Naive thymus-derived CD8-positive, alpha-beta T cell (primary cell): ENCODE measurements at places on chromosomes 7 and 10.
A peak's percentile ranks its signal among the peaks of the same experiment; 100 is the strongest.

- no peak overlapping the region for H3K27ac ChIP-seq
- no peaks in the 10 kb centered on the region for H3K4me1 ChIP-seq
- DNase-seq, result no peak
- peaks cover 16% of the 10 kb centered on the region for H3K27me3 ChIP-seq
These were observed 49.3 kb upstream of the PCBD1 start for GRCh38 chr10:70937661-70938060.

DNA sequence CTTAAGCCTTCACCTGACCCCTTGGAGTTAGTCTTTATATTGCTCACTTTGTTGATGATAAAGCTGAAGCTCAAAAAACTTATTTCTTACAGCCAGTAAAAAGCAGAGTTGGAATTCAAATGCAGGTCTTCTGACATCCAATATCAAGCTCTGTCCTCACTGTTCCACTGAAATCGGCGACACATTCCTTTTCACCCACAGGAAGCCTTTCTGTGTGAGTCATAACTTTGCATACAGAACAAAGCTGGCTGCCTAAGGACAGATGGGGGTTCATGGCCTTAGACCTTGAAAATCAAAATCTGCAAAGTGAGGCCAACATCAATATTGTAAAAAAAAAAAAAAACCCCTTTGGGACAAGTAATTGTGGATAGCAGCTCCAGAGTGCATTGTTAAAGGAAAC lies 21.8 kb upstream of the AKR1B1 start:
- H3K27me3 ChIP-seq, result peaks cover 15% of the 10 kb centered on the region
- H3K36me3 ChIP-seq, result peaks cover 2% of the 10 kb centered on the region
- H3K4me1 ChIP-seq, result no peaks in the 10 kb centered on the region
- DNase-seq, result no peak

DNA sequence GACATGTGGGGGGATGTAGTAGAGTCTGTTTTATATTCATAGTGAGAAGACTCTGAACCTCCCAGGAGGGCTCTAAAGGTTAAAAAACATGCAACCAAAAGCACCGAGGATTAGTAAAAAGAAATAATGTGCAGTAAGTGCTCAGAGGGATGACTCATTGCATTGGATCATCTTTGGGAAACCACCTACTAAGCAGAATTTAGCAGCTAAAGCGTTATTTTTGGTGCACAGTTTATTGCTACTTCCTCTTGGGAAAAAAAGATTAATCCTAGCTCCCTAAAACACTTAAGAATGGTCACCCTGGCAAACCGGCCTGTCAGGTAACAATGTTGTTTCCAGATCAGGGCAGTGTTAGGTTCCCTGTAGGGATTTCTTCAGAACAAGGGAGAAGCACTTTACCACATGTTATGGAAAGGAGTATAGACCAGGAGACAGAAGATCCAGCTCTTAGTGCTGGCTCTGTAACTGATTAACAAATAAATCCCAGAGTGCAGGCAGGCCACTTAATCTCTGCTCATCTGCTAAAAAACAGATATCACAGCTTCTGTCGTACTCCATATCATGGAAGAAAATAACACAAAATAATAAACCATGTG lies 44.8 kb upstream of the FAM133B start:
- peak overlapping the region; percentile 24 for H3K4me3 ChIP-seq
- H3K36me3 ChIP-seq, result no peaks in the 10 kb centered on the region
- H3K27ac ChIP-seq, result no peak overlapping the region

DNA sequence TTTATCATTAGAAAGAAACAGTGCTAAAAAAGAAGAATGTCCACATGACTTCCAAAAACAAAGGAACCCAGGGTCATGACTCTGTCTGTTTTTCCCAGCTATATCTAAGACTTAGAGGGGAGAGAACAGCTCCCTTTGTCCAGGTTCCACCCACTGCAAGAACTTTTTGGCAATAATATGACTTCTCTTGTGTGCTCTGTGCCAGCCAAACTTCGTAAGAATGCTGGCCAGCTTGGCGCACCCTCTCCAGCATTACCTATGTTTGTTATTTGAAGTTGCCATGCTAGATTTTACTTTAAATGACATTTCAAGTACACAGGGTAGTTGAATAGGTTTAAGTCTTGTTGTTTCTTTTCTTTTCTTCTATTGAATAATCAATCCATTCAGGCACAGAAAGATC lies 371.4 kb downstream of the KCNMA1 start:
- peaks cover 44% of the 10 kb centered on the region for H3K4me1 ChIP-seq
- H3K27me3 ChIP-seq, result no peaks in the 10 kb centered on the region
- H3K4me3 ChIP-seq, result no peak overlapping the region
- H3K27ac ChIP-seq, result peak overlapping the region; percentile 63
- no peaks in the 10 kb centered on the region for H3K36me3 ChIP-seq
- DNase-seq, result no peak

DNA sequence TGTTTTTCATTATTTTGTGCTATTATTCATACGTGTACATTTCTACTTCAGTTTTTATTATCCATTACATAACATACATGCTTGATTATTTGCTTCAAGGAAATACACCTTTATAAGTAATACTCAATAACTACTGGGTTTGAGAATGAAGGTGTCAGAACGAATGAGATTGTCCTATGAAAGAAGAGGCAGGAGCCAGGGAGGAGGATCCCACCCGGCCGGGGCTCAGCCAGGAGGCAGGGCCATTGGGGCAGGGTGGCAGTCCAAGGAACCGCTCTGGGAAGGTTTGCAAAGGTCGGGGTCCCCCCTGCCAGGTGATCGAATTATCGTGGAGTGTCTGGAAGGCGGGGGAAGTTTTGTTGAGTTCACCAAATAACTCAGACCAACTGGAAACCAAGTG lies 9.1 kb downstream of the TRIM56 start:
- H3K27me3 ChIP-seq, result no peaks in the 10 kb centered on the region
- no peak overlapping the region for H3K4me3 ChIP-seq
- no peaks in the 10 kb centered on the region for H3K36me3 ChIP-seq
- peaks cover 34% of the 10 kb centered on the region for H3K4me1 ChIP-seq

GRCh38 chr10:62852961-62853702 lies 37.0 kb upstream of the EGR2 start:
- H3K36me3 ChIP-seq, result peaks cover 11% of the 10 kb centered on the region
- DNase-seq, result no peak
- peaks cover 3% of the 10 kb centered on the region for H3K4me1 ChIP-seq

GRCh38 chr7:50957855-50958254 lies 175.2 kb upstream of the GRB10 start:
- no peaks in the 10 kb centered on the region for H3K36me3 ChIP-seq
- no peak for DNase-seq
- no peak overlapping the region for H3K4me3 ChIP-seq
- no peaks in the 10 kb centered on the region for H3K27me3 ChIP-seq
- H3K4me1 ChIP-seq, result no peaks in the 10 kb centered on the region

DNA sequence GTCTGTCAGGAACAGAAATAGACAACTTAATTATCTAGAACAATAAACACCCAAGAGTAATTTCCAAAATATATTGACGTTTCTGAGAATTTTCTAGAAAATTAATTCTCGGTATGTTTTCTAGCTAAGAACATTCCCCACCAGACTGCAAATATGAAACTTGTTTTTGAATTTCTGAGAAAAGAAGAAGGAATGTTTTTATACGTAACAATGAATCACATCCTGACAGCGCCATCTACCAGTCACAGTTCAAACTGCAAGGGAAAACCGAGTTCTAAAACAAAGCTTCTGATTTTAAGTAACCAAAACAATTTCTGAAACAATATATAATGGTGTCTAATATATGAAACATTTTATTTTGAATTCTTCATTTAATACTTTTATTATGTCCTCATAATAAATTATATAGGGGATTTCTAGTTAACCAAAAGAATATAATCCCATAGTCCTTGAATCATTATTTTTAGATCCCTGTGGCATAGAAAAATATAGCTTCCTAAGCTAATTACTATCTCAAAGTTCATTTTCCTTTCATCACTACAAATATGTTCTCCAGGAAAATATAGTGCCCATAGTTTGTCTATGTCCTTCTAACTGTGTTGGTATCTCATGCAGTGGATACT lies 34.5 kb upstream of the MEOX2 start:
- no peaks in the 10 kb centered on the region for H3K27me3 ChIP-seq
- no peaks in the 10 kb centered on the region for H3K36me3 ChIP-seq
- no peaks in the 10 kb centered on the region for H3K4me1 ChIP-seq

DNA sequence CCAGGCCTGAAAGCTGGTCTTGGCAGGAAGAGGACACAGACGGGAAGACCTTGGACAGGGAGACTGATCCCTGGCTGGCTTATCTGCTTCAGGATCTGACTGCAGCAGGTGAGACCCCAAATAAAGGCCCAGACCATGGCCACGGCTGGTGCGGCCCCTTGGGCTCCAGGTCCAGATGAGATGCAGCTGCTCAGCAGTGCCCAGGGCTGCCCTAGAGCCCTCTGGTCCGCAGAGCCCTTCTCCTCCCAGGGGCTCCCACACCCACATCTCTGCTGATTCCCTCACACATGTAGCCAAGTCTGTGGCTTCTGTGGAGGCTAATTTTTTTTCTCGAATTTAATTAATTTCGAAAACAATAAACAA lies 46.3 kb downstream of the VIPR2 start:
- H3K4me1 ChIP-seq, result no peaks in the 10 kb centered on the region
- no peaks in the 10 kb centered on the region for H3K36me3 ChIP-seq
- H3K27me3 ChIP-seq, result no peaks in the 10 kb centered on the region
- no peak overlapping the region for H3K4me3 ChIP-seq
- H3K27ac ChIP-seq, result no peak overlapping the region

- peaks cover 5% of the 10 kb centered on the region for H3K36me3 ChIP-seq
- peaks cover 20% of the 10 kb centered on the region for H3K27me3 ChIP-seq
- H3K4me3 ChIP-seq, result peak overlapping the region; percentile 88
- peaks cover 23% of the 10 kb centered on the region for H3K4me1 ChIP-seq
- DNase-seq, result no peak
These were observed 988 bp upstream of the EN2 start for GRCh38 chr7:155456738-155457543.

GRCh38 chr10:54487743-54488142 lies 313.3 kb downstream of the PCDH15 start:
- H3K36me3 ChIP-seq, result no peaks in the 10 kb centered on the region
- no peak for DNase-seq

DNA sequence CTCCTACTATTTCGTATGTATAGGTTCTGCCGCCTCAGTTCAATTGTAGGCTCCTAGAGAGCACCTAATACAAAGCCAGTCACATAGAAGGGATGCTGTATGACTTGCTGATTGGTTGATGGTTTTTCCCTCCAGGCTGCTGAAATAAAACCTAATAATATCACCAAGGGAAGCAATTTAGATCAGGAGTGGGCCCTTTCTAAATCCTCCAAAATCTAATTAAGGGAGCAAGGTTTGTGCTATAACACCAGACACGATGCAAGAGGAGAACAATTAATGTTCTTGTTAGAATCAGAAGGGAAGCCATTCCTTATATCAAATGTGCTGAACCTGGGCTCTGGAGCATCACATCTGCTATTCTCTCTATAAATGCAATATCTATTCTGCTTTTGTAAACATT lies 42.0 kb upstream of the SLC13A1 start:
- no peaks in the 10 kb centered on the region for H3K4me1 ChIP-seq
- no peaks in the 10 kb centered on the region for H3K36me3 ChIP-seq
- DNase-seq, result no peak
- H3K4me3 ChIP-seq, result no peak overlapping the region

DNA sequence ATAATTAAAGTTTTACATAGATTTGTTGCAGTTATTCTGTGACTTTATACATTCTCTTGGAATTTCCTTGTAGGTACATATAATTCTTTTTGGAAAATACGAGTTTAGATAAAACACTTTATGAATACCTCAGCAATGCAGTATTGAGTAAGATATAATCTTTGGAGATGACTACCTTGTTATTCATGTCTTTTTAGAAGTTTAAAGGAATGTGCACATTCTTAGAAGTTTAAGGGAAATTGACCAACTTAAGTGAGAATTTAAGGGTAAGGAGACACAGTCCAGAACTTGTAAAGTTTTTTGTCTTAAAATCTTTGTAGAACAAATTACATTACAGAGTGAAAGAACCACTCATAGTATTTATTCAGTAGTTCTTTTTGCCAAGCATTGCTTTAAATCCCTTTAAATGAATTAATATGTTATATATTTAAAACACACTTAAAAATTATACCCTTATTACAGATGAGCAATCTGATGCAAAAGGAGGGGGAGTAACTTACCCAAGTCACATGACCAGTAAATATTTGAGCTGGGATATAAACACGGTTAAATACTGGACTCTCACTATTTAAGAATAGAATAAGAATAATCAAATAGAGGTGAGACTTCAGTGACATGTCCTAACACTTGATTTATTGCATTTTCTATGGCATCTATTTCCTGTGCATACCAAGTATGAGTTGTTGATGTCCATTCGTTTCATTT lies 139.5 kb upstream of the FERD3L start:
- no peaks in the 10 kb centered on the region for H3K27me3 ChIP-seq
- no peak overlapping the region for H3K4me3 ChIP-seq
- H3K4me1 ChIP-seq, result no peaks in the 10 kb centered on the region
- DNase-seq, result no peak
- no peaks in the 10 kb centered on the region for H3K36me3 ChIP-seq

DNA sequence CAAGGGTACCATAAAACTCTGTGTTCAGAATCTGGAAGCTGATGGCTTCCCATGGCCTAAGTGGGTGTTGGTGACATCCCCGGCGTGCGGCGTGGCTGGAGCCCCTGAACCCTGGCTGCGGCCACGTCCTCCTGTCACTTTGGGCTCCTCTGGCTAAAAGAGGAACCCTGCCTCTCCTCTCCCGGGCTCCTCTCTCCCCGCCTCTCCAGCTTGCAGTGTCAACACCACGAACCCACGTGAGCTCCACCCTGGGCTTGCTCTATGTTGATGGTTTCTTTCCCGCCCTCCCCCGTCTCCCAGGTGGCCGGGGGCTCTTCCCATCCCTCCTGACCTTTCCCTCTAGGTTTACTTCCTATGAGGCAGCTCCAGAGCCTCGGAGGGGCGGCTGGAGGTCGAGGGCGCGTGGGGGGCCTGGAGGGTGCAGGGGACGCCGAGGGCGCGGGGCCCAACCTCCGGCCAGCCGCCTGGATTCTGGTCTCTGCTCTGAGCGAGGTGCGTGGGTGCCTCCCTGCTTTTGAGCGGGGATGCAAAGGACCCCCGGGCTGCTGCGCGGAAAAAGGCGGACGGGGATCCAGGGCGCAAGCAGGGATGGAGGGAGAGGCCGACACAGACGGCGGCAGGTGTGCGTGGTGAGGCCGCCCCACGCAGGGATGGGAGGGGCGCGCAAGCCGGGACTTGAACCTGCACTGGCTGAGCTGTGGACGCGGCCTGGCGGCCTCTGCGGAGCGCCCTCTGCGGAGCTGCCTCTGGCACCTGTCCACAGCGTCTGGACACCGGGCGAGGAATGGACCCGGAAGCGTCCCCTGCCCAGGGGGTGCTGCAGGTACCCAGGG lies 115.5 kb upstream of the DIP2C start:
- H3K36me3 ChIP-seq, result no peaks in the 10 kb centered on the region
- H3K4me3 ChIP-seq, result no peak overlapping the region
- H3K27ac ChIP-seq, result peak overlapping the region; percentile 40
- peaks cover 13% of the 10 kb centered on the region for H3K4me1 ChIP-seq

DNA sequence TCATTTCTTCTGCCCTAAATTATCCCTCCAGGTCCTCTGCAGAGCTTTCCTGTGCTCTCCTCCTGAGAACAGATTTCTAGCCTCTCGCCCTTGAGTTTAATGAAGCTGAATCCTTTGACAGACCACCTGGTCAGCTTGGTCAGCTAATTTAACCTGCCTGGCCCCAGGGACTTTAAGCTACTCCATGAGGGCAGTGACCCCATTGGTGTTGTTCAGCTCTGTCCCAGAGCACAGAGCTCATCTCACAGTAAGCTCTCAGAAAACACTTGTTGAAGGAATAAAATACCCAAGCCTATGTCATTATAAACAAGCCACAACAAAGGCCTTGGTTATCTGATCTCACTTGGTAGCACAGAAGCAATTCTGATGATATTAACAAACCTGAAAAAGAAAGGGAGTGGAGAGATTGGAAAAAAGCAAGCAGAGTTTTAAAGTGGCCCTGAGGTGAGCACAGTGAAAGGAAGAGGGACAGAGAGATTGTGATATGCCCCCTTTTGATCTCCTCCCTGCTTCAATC lies 24.4 kb downstream of the SLC26A4 start:
- H3K36me3 ChIP-seq, result no peaks in the 10 kb centered on the region
- no peak overlapping the region for H3K27ac ChIP-seq
- no peaks in the 10 kb centered on the region for H3K27me3 ChIP-seq
- no peak for DNase-seq
